ENCODE measurements at places on chromosomes 6 and 20.

- DNase-seq: no peak
Observed at GRCh38 chr6:19866985-19867627, 29.9 kb downstream of the ID4 start.

GRCh38 chr20:31654534-31654933 is 16.8 kb downstream of the COX4I2 start:
- DNase-seq: no peak

- no peak for DNase-seq
Observed at GRCh38 chr6:146456886-146457285, 86.7 kb upstream of the RAB32 start.

DNA sequence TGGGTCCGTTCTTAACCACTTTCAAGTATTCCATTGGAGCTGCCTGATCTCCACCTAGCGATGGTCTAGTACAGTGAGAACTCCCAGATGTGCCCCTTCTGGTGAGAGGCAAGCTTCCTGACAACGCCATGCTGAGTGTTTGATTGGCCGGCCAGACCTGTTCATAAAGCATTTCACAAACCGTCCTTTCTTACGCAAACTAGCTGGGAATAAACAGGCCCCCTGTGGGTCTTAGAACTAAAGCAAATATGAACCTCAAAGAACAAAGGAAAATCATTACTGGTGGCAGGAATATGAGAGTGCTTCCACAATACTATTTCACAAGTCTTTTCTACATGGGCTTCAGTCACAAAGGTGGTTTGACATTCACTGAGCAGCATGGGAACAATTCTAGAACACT is 15.6 kb upstream of the GCNT2 start:
- DNase-seq: no peak

- no peak for DNase-seq
Observed at GRCh38 chr6:136338486-136338885, 48.8 kb upstream of the BCLAF1 start.

DNA sequence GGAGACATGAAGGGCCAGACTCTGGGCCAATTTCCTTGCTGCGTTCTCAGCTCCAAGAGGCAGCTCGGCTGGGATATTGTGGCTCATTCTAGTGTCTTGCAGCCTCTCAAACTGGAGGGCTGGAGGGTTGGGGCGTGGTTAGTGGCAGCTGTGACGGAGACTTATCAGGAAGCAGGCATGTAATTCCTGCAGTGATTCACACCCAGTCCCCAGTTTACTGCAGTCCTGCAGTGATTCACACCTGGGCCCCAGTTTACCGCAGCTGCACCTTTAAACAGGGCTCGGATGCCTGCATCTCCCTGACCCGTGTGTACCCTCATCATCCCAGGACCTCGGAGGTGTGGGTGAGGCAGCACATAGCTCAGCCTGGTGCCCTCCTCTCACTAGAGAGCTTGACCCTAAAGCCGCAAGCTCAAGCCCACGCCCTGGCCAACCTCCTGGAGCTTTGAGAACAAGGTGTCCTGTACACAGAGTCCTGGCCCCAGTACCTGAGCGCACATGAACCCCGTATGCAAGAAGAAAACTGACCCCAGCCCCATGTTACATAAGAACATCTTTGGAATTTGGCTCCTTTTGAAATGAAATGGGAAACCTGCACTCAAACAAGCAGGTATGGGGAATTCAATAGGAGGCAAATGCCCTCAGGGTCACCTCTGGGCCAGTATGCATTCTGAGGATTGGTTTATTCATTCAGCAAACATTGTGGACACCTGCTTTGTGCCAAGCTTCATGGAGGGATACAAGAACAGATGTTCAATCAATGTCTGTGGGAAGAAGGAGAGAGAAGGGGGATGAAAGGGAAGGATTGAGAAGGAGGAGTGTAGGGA is 55.3 kb upstream of the FAM83D start:
- no peak for DNase-seq

- no peak for DNase-seq
Observed at GRCh38 chr6:136404627-136405419, 115.2 kb upstream of the BCLAF1 start.

GRCh38 chr6:2108700-2109306 is 136.6 kb downstream of the GMDS start:
- no peak for DNase-seq

- no peak for DNase-seq
Observed at GRCh38 chr6:24960991-24961475, 25.3 kb upstream of the RIPOR2 start.

GRCh38 chr20:5073660-5074231 is 46.0 kb downstream of the PCNA start:
- DNase-seq: no peak

GRCh38 chr20:4591975-4592315 is 129.8 kb upstream of the PRND start:
- no peak for DNase-seq

GRCh38 chr6:160305926-160306713 is 42.1 kb upstream of the SLC22A3 start:
- DNase-seq: no peak

- DNase-seq: no peak
Observed at GRCh38 chr20:40688129-40689099, 622 bp downstream of the MAFB start.

- no peak for DNase-seq
Observed at GRCh38 chr6:122778985-122779661, 393 bp upstream of the FABP7 start.

GRCh38 chr20:21365771-21366170 is 31.6 kb downstream of the NKX2-4 start:
- no peak for DNase-seq

DNA sequence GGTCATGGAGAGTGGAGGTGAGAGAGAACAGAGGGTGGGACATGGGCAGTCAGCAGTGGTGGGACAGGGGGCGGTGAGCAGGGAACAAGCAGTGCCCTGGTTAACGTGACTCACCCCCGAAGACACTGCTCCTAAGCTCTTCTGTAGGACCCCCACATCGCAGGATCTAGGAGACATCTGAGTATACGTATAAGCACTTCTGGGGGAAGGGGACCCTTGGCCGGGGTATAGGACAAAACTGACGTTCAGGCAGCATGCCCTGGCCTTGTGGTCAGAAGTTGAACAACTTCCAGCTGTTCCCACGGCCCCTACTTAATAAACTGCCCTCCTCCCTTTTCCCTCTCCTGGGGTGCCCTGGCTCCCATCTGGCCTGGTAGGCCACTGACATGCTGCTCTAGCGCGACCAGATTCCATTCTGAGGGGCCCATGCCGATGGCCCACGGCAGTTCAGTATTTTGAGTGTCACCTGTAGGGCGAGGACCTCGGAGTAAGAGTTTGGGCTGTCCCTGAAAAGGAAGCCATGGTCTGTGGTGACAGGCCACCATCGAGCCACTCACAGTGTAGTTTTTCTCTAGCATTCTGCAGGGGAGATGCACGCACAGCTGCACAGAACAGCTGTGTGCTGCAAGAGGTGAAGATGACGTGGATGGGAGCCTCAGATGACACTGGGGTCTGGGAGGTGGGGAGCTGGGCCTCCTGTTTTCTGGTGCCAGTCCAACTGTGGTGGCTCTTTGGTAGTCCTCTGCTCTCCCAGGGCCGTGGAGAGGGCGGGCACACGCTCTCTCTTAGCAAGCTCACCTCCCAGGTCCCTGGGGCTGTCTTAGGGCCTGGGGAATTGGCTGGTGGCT is 38.4 kb downstream of the PPP1R3G start:
- DNase-seq: no peak

- DNase-seq: no peak
Observed at GRCh38 chr6:32529697-32530430, at the start of gene HLA-DRB5. Gene HLA-DRB5 (minus strand): TSS chr6:32530287. CDS start chr6:32530224, 63 bp downstream.

GRCh38 chr20:43536817-43537440 is 21.9 kb upstream of the SGK2 start:
- no peak for DNase-seq

DNA sequence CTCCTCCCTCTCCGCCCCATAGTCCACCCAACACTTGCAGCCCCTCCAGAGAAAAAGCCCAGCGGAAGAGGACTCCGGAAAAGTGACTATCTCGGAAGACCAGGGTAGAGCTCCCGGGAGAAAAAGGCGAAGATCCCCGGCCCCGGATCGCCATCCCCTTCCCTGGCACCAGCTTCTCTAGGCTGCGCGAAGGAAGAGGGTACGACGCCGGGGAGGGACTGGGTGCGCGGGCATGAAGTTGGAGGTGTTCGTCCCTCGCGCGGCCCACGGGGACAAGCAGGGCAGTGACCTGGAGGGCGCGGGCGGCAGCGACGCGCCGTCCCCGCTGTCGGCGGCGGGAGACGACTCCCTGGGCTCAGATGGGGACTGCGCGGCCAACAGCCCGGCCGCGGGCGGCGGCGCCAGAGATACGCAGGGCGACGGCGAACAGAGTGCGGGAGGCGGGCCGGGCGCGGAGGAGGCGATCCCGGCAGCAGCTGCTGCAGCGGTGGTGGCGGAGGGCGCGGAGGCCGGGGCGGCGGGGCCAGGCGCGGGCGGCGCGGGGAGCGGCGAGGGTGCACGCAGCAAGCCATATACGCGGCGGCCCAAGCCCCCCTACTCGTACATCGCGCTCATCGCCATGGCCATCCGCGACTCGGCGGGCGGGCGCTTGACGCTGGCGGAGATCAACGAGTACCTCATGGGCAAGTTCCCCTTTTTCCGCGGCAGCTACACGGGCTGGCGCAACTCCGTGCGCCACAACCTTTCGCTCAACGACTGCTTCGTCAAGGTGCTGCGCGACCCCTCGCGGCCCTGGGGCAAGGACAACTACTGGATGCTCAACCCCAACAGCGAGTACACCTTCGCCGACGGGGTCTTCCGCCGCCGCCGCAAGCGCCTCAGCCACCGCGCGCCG is 822 bp downstream of the FOXQ1 start:
- DNase-seq: no peak

GRCh38 chr6:141326426-141326825 is 806.3 kb upstream of the GJE1 start:
- no peak for DNase-seq

DNA sequence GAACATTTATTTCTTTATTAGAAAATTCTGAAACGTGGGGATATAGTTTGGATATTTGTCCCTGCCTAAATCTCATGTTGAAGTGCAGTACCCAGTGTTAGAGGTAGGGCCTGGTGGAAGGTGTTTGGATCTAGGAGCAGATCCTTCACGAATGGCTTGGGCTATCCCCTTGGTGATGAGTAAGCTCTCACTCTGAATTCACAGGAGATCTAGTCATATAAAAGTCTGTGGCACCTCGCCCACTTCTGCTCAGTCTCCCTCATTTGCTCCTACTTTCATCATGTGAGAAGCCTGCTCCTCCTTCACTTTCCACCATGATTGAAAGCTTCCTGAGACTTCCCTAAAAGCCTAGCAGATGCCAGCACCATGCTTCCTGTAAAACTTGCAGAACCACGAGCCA is 96.8 kb upstream of the GJE1 start:
- DNase-seq: no peak

DNA sequence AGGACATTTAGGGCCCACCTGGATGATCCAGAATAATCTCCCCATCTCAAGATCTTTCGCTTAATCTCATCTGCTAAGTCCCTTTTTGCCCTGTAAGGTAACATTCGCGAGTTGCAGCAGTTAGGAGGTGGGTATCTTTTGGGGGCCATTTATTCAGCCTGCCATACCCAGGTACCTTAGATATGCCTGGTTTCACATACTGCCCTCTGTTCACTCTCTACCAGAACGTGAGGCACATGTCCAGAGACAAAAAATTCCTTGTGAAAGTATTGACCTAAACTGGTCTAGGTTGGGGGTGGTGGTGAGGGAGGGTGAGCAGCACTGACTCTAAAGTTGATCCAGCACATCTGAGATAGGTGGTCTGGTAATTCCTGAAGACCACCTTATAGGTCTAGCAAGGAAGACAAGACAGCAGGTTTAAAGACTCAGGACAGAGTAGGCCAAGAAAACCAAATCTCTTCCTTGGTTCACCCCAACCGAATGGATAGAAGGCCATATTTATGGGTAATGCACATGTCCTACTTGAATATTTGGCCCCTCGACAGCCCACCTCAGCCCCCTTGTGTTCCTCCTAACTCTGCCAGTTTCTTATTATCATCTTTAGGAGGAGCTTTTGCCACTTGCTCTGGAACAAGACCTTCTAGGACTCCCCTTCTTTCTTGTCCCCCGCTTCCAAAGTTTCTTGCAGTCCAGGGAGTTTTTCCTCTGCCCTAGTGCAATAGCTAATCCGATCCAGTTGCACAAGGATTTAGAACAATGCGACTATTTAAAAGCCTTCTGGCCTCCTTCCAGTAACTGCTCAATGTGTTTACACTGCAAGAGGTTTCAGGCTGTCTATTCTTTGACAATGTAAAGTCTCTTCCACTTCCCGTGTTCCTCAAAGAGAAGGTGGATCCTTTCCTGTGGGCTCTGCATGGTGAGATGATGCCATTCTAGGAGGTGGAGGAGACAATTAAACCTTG is 213.0 kb upstream of the LAMP5 start:
- DNase-seq: no peak

- no peak for DNase-seq
Observed at GRCh38 chr6:2193931-2194330, 51.5 kb downstream of the GMDS start.

GRCh38 chr6:112936504-112936903 is 589.4 kb downstream of the RFPL4B start:
- no peak for DNase-seq

GRCh38 chr6:82818727-82819126 is 246.9 kb downstream of the UBE3D start:
- no peak for DNase-seq

DNA sequence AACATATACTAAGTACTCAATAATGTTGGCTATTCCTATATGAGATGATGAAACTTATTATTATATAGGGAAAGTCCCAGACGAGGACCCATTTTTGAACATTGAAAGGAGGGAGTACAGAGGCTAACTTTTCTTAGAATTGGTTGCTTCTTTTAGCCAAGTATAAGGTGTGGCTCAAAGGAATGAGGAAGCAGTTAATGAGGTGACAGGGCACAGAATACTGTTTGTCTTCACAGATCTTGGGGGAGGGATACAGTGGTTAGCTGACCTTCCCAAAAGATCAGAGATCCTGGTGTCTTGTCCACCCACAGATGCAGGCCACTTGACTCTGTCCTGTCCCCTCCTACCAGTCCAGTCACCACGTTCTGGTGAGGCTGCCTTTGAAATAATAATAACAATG is 67.8 kb upstream of the EPB41L1 start:
- DNase-seq: no peak

- no peak for DNase-seq
Observed at GRCh38 chr6:14031516-14031915, 86.1 kb upstream of the CD83 start.

- no peak for DNase-seq
Observed at GRCh38 chr20:59138114-59138748, 25.4 kb upstream of the ZNF831 start.

GRCh38 chr6:71224011-71224410 is 64.6 kb upstream of the OGFRL1 start:
- no peak for DNase-seq

All from esophagus squamous epithelium (tissue), 5 donors.